Activated T-cell treated with anti-CD3 and anti-CD28 coated beads for 48 hours (primary cell): ENCODE measurements at places on chromosomes 2 and 18.

DNA sequence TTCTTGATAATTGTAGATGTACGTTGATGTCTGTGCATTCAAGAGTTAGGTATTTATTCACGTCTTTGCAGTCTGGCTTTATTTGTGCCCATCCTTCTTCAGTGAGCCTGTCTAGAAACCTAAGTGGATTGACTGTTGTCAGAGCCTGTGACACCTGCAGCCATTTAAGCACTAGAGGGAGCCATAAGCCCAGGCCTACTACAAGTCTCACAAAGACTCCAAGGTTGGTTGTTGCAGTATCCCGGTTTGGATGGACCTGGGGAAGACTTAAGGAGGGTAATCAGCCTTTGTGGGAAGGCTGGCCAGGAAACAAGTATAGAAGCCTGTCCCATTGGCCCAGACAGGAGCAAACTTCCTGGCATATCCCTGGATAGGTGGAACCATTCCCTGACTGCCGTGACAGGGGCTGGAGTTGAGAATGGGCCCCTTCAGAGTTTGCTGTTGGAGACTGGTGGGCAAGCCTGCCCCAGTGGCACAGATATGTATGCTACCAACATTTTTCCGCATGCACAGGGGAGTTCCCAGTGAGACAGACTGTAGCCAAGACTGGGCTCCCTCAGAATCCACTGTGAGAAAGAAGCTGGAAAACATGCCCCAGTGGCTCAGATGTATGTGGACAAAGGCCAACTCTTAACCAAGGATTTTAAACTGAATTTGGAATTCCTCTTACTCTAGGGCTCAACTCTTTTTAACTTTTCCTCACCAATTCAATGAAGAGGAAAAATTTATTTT is 9.3 kb upstream of the LRRC30 start:
- DNase-seq, result no peak

GRCh38 chr2:34201099-34201498 is 602.0 kb upstream of the FAM98A start:
- DNase-seq, result no peak

- no peak for DNase-seq
Measured at GRCh38 chr2:61726456-61727209, 127.2 kb downstream of the FAM161A start.

GRCh38 chr2:107108556-107108955 is 222.6 kb upstream of the ST6GAL2 start:
- no peak for DNase-seq

- peak; percentile 72 for DNase-seq
Measured at GRCh38 chr2:241540771-241541561, 17.6 kb upstream of the BOK start.

DNA sequence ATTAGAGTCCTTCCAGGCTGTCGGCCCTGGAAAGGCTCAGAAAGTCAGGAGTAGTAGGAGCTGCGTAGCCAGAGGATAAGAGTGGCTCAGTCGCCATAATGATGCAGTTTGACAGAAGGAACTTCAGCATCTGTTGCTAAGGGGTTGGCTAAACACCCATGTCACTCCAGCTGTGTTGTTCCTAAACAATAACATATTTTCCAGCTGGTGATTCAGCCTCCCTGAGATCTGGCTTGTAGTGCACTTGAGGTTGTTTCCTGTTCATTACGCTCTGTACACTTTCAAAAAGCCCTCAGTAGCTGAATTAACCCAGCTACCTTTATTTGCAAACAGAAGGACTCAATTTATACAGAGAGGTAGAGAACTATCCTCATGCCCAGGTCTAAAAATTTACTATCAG is 39.7 kb upstream of the EPAS1 start:
- no peak for DNase-seq
